Thoracic aorta endothelial cell (primary cell): ENCODE measurements at places on chromosomes 3 and 15. TPM values are rescaled to one million over a fixed set of nuclear protein-coding genes. Genes with fewer than 3 reads are reported as not detected.

Gene SOX14
- total RNA-seq: not detected in 2 replicates

Gene GCSAM
- not detected in 2 replicates for total RNA-seq

Gene PSTPIP1
- total RNA-seq: 0.36 and 1.9 TPM in 2 replicates

Gene NEK10
- total RNA-seq: 13.6 and 20.6 TPM in 2 replicates

Gene GUCA1C
- total RNA-seq: not detected in 2 replicates

Gene TYRO3
- total RNA-seq: 10.4 and 12.6 TPM in 2 replicates

Gene CPEB1
- total RNA-seq: not detected in 2 replicates
